ENCODE measurements at places on chromosomes 13 and 19. TPM values are rescaled to one million over a fixed set of nuclear protein-coding genes. Genes with fewer than 3 reads are reported as not detected.

DNA sequence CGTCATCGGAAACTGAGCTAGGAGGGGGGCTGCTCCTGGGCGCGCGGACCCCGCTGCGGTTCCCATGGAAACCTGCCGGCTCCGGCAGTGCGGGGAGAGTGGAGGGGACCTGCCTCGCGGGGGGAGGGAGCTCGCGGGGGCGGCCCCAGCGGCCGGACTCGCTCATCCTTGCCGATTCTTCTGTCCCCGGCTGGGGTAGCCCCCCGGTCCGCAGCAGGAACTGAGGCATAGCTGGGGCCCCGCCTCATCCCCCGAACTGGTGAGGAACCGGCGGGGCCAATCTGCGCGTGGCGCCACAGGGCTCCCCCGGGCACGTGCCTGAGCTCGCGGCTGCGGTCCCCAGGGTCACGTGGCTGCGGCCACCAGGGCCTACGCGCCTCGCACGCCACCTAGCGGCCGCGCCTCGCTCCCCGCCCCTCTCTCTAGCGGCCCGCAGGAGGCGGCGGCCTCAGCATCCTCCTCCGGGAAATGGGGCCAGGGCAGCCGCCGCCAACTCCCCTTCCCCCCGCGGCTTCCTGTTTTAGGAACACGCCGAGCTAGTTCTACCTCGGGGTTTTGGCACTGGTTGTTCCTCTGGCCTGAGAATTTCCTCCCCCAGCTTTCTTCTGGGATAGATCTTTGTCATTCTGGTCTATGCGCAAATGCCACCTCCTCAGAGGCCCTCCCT is 1.7 kb upstream of the ELAVL3 start:
- peaks cover 14% of the 10 kb centered on the region for H3K27me3 ChIP-seq
- H3K4me3 ChIP-seq = peak overlapping the region; percentile 27
- peaks cover 10% of the 10 kb centered on the region for H3K4me1 ChIP-seq
- H3K36me3 ChIP-seq = no peaks in the 10 kb centered on the region

- no peak overlapping the region for H3K27ac ChIP-seq
- no peak for DNase-seq
- no peaks in the 10 kb centered on the region for H3K27me3 ChIP-seq
- H3K4me3 ChIP-seq = no peak overlapping the region
These were observed 218.9 kb upstream of the SLITRK5 start for GRCh38 chr13:87452281-87452680.

The VAV1 gene
- 5.3 TPM for total RNA-seq

DNA sequence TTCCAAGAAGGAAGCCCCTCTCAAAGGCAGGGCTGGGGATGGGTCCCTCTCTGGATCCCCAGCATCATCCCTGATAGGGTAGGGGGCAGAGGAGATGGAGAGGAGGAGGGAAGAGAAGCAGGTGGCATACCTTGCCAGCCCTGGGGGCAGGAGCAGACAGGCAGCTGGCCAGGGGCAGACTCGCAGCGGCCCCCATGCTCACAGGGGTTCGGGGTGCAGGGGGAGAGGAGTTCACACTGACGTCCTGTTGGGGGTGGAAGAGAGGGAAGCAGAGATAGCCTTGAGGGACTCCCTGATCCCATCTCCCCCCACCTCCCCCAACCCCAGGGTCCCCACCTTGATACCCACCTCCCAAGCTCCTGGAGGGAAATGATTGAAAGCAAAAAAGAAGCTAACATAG is 16.0 kb downstream of the NOTCH3 start:
- H3K27ac ChIP-seq = no peak overlapping the region
- peaks cover 14% of the 10 kb centered on the region for H3K4me1 ChIP-seq
- H3K4me3 ChIP-seq = no peak overlapping the region
- H3K36me3 ChIP-seq = no peaks in the 10 kb centered on the region
- DNase-seq = no peak
- no peaks in the 10 kb centered on the region for H3K27me3 ChIP-seq

GRCh38 chr19:52494518-52494917 is 33.0 kb upstream of the ZNF808 start:
- no peaks in the 10 kb centered on the region for H3K27me3 ChIP-seq
- no peak for DNase-seq
- no peaks in the 10 kb centered on the region for H3K4me1 ChIP-seq

- no peak for DNase-seq
- no peaks in the 10 kb centered on the region for H3K27me3 ChIP-seq
- H3K4me1 ChIP-seq = peaks cover 4% of the 10 kb centered on the region
- H3K4me3 ChIP-seq = no peak overlapping the region
These were observed 99.0 kb downstream of the ARHGEF7 start for GRCh38 chr13:111213964-111214726.

Measured in esophagus squamous epithelium (tissue), 5 donors.